SIG-M5 (cell line): ENCODE measurements at places on chromosomes 7 and 10.

DNA sequence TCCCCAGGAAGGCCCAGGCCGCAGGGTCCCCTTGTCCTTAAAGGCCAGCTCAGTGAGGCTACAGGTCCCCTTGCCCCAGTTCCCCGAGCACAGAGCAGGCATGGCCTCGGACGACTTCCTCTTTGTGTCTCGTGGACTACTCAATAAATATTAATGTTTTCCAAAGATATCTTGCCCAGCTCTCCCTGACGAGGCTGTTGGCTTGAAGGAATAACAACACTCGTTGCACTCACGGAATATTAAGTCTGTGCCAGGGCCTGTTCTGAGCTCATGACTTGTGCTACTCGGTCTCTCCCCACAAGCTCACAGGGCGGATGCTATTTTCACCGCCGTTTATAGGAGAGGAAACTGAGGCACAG is 68.2 kb downstream of the CUX1 start:
- DNase-seq: no peak

DNA sequence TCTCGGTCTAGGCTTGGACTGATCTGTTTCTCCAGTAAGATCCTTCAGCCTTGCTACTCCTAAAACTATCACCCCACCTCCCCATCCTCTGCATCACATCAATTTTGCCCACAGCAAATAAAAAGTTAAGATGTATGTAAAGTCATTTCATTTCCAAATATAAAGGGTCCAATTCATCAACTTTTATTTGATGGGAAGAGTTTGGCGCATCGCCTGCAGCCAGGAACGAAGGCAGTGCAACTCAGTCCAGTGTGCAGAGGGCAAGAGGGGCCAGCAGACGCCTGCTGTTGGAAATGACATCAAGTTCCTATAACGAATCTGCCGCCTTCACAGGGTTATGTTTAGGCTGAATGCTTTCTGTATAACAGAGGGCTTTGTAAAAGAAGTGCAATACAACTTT is 97.0 kb downstream of the SVIL start:
- DNase-seq: no peak

DNA sequence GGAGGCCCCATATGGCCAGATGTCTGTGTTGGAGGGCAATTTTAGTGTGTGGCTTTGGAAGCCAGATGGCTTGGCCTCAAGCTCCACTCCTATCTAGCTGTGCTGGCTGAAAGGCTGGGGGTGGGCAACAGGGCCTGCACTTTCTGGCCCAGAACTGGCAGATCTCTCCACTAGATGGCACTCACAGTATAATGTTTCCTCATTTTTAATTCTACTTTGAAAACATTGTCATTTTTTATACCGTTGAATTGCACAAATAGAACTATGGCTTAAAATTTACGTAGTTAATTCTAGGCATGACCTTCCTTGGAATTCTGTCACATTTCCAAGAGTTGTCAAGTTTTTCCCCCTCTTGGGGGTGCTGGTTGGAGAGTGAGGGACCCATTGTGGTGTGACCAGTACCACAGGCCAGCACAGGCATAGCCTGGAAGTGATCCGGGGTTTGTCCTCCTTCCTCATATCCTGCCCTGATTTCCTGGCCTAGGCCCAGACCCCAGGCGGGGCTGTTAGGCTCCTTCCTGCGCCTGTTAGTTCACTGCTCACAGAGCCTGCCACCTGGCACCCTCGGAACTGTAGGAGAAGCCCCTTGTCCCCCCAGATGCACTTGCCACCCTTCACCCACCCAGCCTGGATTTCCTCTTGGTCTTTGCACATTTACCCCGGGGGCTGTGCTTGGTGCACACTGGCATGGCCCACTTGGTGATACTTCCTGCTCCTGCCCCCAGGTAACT is 52.8 kb downstream of the ARHGAP22 start:
- no peak for DNase-seq

DNA sequence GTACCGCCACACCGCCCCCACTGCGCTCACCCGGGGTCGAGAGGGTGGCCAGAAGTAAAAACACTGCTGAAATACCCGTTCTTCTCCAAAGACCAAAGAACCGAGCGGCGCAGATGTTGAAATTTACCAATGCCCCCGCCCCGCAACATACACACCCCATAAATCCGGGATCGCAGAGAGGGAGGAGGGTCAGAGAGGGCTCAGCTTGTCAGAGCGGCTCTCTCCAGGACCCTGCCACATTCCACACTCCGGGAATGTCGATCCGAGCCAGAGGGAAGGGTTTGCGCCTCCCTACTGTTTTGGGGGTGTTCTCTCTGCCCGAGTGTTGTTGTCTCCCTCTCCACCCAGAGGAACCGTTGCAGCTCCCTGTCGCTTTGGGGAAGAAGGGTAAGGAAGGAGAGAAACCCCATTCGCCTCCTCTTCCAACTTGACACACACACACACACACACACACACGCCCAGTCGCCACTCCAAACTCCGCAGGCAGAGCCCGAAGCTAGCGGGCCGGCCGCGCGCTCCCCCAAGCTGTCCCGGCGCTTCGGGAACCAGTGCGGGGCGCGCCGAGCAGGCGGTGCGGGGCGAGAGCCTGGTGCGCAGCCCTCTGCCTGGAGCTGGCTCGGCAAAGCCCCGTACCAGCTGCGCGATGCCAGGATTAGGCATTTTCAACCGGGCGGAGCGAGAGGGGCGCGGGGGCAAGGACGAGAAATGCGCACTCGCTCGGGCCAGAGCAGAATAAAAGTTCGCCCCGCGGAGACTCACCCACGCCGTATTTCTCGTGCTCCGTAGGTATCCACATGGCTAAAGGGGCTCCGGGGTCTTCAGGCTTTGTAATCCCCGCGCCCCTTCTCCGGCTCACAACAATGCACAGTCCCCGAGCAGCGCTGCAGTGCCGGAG is 609 bp downstream of the DOCK4 start:
- DNase-seq: no peak

DNA sequence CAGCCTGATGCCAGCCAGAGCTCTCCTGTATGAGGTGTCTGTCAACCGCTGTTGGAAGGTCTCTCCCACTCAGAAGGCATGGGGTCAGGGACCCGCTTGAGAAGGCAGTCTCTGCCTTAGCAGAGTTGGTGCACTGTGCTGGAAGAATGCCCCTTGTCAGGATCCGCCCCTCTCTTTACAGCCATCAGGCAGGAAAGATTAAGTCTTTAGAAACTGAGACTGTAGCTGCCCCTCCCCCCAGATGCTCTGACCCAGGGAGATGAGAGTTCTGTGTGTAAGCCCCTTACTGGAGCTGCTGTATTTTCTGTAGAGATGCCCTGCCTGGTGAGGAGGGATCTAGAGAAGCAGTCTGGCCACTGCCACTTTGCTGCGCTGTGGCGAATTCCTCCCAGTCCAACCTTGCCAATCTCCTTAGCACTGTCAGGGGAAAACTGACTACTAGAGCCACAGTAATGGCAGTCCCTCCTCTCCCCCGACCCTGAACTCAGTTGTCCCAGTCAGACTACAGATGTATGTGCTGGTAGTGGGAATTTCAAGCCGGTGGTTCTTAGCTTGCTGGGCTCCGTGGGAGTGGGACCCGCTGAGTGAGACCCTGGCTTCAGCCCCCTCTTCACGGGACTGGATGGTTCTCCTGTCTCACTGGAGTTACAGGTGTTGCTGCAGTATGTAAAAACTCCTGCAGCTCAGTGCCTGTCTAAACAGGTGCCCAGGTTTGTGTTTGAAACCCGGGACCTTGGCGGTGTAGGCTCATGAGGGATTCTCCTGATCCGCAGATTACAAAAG is 285.5 kb upstream of the ZWINT start:
- no peak for DNase-seq

DNA sequence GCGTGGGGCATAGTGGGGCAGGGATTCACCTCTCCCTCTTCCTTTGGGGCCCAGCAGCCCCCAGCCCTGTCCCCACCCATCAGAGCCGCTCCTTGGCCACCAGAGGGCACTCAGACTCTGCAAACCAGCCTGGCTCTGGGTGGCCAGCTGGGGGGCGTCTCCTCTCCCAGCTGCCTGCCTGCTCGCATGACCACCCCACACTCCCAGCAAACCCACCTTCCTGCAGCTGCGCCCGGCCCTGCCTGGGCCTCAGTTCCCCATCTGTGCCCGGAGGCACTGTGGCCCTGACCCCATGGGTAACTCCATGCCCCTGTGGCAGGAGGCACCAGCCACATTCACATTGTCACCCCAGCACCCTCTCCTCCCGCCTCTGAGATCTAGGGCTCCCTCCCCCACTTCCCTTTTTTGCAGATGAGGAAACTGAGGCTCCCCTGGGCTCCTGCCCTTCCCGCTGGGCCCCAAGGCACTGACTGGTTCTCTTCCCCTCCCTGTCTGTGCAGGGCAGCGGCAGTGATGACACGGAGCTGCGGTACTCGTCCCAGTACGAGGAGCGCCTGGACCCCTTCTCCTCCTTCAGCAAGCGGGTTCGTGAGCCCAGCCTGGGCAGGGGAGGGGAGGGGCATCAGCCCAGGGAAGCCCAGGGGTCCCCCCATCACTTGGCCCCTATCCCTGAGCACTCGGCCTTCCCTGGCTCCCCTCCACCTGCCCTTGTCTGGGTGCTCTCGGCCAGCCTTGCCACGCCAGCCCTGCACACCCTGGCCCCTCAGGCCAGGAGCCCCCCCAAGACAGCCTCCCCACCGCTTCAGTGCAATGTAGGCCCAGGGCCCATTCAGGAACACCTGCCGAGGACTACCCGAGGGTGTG is 6.9 kb upstream of the SH2B2 start:
- no peak for DNase-seq

DNA sequence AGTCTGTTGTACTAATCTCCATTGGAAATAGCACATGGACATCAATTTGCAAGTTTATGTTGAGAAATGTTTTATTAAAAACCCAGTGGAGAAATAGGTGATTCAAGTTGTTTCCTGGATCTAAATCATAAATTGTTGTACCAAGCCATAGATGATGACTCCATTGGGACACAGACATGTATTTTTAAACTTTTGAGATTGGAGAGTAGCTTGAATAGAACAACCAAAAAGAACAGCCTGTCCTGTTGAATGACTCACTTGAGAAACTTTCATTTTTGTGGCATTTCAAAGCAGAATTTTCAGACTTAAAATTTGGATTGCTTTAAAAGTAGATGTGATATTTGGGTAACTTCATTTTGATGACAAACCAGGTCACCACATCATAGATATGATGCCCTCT is 197.5 kb downstream of the GPAM start:
- no peak for DNase-seq

GRCh38 chr7:132138817-132139216 is 437.5 kb downstream of the PLXNA4 start:
- DNase-seq: no peak

GRCh38 chr7:71239586-71240268 is 107.8 kb downstream of the GALNT17 start:
- no peak for DNase-seq

- no peak for DNase-seq
Measured at GRCh38 chr10:49200854-49201253, 12.7 kb upstream of the TMEM273 start.

GRCh38 chr10:63921908-63922467 is 400.8 kb downstream of the REEP3 start:
- DNase-seq: no peak

GRCh38 chr10:125158601-125159485 is 1.5 kb downstream of the CTBP2 start:
- no peak for DNase-seq

DNA sequence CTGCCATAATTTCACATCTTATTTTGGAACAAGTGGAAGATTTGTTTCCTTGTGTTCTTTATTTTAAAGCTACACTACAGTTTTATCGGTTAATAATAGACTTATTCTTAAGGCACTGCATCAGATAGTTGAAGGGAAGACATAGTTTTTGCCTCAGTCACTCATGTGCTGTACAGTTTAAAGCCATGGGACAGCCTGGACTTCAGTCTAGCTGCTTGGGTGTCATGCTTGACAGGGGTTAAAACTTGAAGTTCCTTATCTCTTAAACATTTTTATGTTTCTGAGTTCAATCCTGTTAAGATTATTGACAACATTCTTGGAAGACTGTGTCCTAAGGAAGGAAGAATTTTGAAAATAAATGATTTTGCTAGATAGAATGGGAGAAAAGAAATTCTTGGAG is 49.7 kb downstream of the PPP1R9A start:
- no peak for DNase-seq

DNA sequence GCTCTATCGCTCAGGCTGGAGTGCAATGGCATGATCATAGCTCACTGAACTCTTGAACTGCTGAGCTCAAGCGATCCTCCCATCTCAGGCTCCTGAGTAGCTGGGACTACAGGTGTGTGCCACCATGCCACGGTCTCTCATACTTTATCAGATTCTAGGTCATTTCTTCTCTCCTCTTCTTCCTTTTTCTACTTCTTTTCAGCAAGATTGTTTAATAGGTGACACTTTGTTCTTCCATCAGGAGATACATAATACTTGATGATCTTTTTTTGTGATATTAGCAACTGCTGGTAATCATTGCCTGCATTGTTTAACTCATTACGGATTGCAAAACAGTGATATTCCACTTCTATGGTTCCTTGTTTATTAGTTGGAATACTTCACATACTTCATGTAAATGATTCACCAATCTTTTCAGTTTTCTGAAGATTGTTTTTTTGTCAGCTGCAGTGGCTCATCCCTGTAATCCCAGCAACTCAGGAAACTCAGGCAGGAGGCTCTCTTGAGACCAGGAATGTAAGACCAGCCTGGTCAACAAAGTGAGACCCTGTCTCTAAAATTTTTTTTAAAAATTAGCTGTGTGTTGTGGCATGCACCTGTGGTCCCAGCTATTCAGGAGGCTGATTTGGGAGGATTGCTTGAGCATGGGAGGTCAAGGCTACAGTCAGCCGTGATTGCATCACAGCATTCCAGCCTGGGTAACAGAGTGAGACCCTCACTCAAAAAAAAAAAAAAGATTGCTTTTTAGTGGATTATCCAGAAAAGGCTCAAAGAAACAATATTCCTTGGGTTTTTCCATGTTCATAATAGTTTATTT is 36.2 kb upstream of the CHST3 start:
- no peak for DNase-seq

DNA sequence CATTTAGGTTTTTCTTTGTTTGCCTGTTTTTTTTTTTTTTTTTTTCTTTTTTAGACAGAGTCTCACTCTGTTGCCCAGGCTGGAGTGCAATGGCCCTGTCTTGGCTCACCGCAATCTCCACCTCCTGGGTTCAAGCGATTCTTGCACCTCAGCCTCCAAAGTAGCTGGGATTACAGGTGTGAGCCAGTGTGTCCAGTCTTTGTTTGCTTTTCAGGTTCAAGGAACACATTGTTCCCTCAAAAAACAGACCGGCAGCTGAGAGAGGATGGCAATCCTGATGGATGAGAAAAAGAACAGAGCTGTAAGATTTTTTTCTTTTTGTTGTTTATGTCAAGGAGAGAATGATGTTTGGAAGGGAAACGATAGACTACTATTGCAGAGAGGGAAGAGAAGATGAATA is 23.3 kb upstream of the RHOBTB1 start:
- no peak for DNase-seq

GRCh38 chr10:26528715-26529393 is 90.7 kb downstream of the APBB1IP start:
- no peak for DNase-seq
